Camera-type eye (tissue), 1 donor: ENCODE measurements at places on chromosomes 2 and 18. TPM values are rescaled to one million over a fixed set of nuclear protein-coding genes. Genes with fewer than 3 reads are reported as not detected.

PROKR1 gene
- 3.1 TPM for total RNA-seq

SPEG gene
- 17.4 TPM for total RNA-seq

ICOS gene
- total RNA-seq = 0.11 TPM

CROCC2 gene
- 0.16 TPM for total RNA-seq

SLC4A5 gene
- total RNA-seq = 36.3 TPM

DSEL gene
- 32.9 TPM for total RNA-seq
